ENCODE measurements at places on chromosomes 2 and 18.

GRCh38 chr18:12372406-12372805 is 4.6 kb downstream of the AFG3L2 start:
- no peak for DNase-seq

GRCh38 chr2:100895402-100895801 is 75.5 kb downstream of the NPAS2 start:
- DNase-seq: no peak

- no peak for DNase-seq
Observed at GRCh38 chr2:238381341-238382115, 45.2 kb upstream of the ASB1 start.

DNA sequence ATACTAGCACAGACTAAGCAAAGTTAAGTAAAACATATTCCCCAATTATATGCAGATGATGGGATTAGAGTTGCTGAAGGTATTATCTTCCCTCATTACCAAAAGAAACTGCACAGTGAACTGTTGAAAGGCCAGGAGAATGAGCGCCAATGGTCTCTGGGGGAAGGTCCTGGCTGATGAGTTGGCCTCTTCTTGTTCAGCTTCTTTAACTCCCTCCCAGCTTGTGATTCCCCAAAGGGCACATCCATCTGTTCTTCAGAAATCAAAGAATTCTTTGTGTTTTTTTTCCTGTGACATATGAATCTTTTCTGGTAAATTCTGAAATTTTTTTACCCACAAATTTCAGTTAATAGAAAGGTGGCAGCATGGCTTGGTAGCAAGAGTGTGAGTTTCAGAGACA is 667.6 kb downstream of the CNTNAP5 start:
- no peak for DNase-seq

DNA sequence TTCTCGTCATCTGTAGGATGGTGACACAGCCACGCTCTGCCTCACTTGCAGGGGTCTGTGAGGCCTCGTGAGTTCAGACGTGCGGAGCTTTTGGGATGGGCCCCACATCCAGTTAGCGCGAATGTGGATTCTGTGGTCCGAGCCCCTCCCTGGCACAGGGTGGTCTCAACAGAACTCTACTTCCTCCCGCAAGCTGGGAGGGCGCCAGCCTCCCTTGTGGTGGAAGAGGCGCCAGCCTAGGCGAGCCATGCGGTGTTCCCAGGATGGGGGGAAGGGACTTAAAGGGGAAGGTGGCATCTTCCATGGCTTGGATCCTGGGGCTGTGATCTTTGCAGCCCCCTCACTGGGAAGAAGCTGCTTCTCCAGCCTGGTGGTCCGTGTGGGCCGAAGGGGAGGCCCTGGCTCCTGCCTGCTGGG is 1.4 kb downstream of the SNORC start:
- no peak for DNase-seq

DNA sequence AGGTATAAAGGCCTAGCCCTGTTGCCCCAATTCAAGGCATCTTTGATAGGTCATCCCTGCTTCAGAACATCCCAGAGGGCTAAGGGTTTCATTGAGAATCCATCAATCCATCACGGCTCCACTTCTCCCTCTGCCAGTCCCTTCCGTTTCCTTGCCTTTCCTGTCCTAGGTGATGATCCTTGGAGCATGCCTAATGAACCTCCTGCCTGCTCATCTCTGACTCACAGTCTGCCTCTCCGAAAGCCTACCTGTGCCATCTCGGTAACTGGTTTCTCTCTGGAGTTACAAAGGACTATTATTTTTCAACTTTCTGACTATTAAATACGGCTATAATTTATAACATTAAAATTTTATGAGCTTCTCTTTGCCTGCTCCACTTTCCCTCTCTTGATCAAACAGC is 36.7 kb upstream of the OSBPL6 start:
- DNase-seq: no peak

GRCh38 chr18:59096098-59096789 is 43.4 kb upstream of the SEC11C start:
- no peak for DNase-seq

DNA sequence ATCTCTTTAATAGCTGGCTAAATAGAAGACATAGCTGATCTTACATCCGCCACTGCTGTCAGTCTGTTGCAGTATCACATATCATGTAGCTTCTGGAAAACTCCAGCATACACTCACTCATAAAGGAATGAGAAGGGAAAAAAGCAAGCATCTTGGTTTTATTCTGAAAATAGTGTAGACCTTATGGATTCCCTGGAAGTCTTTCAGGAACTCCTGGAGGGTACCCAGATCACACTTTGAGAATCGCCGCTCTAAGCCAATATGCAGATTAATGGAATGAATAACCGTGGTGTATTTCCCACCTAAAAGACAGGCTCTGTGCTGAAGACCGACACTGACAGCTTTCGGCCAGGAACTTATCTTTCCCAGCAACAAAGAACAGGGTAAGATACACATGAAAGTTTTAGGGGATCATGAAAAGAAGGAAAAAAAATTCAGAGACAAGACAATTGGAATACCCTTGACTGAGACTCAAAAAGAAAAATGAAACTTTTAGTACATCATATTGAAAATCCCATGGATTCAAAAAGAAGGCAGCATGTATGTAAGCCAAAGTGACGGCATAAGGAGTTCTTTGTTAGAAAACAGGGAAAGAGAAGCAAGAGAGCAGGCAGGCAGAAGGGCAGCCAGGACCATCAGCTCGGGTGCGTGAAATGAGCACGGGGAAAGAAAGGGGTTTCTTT is 56.4 kb upstream of the SEC11C start:
- DNase-seq: no peak

- DNase-seq: no peak
Observed at GRCh38 chr2:135728064-135728743, 13.5 kb upstream of the UBXN4 start.

DNA sequence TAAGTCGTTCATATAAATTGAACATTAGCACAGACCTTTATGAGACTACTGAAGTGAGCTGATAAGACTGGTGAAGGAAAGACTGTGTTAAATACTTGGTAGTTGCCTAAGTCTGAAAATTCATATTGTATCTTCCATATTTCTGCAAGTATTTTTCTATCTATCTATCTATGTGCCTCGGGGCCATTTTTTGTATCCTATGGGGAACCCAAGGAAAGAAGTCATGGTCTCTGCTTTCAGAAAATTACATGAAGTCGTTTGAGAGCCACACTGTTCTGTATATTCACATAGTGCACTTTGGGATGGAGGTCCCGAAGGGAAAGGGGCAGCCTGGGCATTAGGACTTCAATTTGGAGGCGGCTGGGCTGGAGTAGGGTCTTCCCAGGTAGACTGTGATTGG is 89.6 kb downstream of the EPAS1 start:
- DNase-seq: no peak

GRCh38 chr2:71832844-71833243 is 314.8 kb downstream of the CYP26B1 start:
- DNase-seq: no peak

- no peak for DNase-seq
Observed at GRCh38 chr2:132374961-132375360, 41.6 kb upstream of the GPR39 start.

DNA sequence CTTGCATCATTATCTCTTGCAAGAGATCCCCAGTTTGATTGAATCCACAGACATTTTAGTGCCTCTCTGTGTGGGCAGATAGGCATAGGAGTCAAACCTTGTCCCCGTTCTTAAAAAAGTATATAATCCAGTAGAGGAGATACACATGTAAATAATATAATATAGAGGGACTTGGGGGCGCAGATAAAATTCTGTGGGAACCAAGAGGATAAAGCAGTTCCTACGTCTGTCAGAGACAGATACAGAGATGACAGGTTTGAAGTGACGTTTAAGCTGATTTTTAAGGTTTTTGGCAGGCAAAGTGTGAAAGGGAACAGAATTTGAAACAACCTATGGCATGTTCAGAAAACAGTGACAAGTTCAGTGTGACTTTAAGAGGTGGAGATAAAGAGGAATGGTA is 63.1 kb downstream of the CAB39 start:
- no peak for DNase-seq

DNA sequence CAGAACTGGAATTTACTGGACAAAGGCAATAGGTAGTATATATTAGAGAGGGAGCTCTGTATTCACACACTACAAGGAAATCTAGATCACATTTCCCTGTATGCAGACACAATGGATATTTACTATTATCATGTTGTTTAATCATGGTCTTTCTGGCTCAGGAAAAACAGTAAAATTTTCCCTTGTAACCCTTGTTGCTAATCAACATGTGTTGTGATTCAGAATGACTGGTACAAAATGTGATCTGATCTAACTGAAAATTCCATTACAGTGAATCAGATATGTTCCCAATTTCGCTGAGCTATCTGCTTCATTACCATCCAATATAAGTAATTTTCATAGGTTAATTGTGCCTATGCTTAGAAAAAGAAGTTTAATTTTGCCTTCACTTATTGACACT is 1109.7 kb downstream of the LRP1B start:
- DNase-seq: no peak

- DNase-seq: no peak
Observed at GRCh38 chr2:115083225-115083624, 640.8 kb downstream of the DPP10 start.

DNA sequence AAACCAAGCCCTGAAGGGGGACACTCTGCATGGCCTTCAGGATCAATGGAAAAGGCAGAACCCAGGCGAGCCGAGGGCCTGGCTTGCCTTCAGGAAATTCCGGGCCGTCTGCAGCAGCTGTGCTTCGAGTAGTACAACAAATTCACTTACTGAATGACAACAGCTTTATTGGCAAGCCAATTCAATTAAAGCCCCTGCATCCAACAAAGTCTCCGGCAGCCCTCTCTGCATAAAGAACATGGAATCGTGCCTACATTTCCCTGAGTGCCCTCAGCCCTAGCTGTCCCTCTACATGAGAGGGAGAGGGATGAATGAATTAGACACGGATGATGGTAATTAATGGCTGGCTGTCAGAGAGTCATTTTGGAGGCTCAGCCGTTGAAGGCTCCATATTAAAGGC is 189.0 kb downstream of the BCL11A start:
- no peak for DNase-seq

- DNase-seq: no peak
Observed at GRCh38 chr2:232488097-232488711, 570 bp upstream of the ECEL1 start.

- DNase-seq: no peak
Observed at GRCh38 chr2:65500310-65501040, 68.1 kb upstream of the SPRED2 start.

DNA sequence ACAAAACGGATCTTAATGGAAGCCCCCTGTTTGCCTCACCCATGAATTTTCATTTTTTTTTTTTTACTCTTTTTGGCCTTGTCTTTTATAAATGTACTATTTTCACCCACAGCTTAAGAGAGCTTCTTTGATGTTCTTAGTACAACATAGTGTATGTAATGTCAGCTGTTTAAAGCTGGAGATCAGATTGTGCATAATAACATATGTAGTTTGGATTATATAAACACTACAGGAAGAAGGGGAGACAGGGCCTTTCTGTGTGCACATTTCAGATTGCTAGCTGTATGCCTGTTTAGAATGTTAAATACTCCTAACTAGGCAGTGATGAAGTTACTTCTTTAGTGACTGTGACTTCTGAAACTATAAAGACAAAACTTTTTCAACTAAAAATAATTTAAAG is 2.1 kb upstream of the TANC1 start:
- DNase-seq: no peak

DNA sequence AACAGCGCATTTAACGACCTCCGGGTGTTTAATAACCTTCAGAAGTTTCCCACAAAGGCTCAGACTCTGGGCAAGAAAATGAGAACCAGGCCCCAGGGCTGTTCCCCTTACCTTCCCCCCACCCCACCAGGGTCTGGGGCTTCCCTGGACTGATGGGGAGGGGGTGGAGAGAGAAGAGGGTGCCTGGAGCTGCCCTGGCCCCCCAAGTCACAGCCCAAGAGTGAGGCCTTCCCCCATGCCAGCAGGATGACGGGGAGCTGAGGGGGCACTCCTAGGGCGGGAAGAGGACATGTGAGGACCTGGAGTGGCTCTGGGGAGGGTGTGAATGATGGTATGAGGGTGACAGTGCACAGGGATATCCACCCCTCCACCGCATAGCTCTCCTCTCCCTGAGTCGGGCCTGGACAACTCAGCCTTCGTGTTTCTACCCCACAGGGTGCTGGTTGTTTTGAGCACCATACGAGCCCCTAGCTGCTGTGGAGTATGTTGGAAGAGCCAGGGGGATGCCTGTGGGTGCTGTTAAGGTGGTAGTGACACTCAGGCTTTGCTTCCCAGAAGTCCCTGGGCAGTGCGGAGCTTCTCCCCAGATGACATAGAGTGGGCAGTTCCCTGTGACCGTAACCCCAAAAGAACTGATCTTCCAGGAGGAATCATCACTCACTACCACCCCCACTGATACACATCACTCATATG is 3.9 kb downstream of the PKDCC start:
- no peak for DNase-seq

DNA sequence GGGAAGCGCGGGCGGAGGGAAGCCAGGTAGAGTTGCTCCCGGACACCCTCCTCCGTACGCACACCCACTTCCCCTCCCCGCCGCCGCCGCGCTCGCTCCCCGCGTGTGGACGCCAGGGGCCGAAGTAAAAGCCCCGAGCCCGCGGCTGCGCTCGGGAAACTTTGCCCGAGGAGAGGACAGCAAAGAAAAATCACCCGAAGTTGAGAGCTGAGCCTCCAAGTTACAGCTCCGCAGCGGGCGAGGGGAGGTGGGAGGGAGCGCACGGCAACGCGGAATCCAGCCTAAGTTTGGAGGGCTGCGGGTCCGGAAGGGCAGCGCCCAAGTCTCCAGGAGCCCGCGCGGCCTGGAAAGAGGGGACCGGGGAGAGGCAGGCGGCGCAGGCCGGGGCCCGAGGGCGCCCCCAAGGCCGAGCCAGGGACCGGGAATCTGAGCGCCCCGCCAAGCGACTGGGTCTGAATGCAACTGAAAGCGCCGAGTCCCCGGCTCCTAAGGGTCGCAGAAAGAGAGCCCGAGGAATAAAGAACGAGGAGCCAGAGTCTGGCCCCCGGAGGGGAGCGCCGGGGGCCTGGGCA is 706 bp upstream of the BCL11A start:
- peak; percentile 42 for DNase-seq

GRCh38 chr2:202072226-202072625 is 829 bp upstream of the KIAA2012 start:
- no peak for DNase-seq

- peak; percentile 8 for DNase-seq
Observed at GRCh38 chr2:219218217-219218731, 484 bp downstream of the ABCB6 start.

GRCh38 chr18:75010278-75010677 is 198.7 kb downstream of the PTGR3 start:
- DNase-seq: no peak

DNA sequence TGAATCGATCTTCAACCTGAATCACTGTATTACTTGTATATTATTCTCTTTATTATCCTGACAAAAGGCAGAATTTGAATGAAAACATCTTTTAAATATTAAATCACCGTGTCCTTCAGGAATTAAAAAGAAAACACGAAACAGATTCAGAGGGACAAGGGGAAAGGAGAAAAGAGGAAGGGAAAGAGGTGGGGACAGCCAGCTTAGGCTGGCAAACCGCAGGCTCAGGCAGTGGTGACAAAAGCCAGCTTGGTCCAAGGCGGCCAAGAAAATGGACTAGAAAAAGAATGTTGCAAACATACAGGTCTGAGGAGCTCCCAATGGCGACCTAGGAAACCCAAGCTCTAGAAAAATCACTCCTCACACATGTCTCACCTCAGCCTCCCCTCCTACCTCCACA is 6.8 kb downstream of the B4GALT6 start:
- no peak for DNase-seq

GRCh38 chr2:25829377-25829704 is 48.9 kb downstream of the ASXL2 start:
- DNase-seq: no peak

Measured in CD4-positive, alpha-beta T cell treated with Interferon gamma for 1 hour (primary cell).